Left renal cortex interstitium (tissue), 4 donors: ENCODE measurements at places on chromosomes 2 and 18. TPM values are rescaled to one million over a fixed set of nuclear protein-coding genes. Genes with fewer than 3 reads are reported as not detected.

The CCDC178 gene
- polyA plus RNA-seq, result 1.4 TPM

DNA sequence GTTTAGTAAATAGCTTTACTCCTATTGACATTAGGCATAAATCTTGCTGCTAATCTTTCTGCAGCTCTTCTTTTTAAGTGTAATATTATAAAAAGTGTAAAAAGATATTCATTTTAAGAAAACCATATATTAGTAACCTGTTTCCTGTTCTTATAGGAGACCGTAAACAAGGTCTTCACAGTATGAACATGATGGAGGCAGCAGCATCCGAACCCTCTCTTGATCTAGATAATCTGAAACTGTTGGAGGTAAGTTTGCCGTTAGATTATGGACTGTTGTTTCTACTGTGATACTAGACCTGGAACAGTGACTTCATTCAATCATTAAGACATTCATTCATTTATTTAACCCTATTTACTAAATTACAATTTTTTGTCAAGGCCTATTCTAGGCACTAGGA, 120.0 kb upstream of the FAM117B start:
- no peak for DNase-seq

- no peak for DNase-seq
These were observed 207.9 kb upstream of the NT5C1B start for GRCh38 chr2:18797133-18797845.

DNA sequence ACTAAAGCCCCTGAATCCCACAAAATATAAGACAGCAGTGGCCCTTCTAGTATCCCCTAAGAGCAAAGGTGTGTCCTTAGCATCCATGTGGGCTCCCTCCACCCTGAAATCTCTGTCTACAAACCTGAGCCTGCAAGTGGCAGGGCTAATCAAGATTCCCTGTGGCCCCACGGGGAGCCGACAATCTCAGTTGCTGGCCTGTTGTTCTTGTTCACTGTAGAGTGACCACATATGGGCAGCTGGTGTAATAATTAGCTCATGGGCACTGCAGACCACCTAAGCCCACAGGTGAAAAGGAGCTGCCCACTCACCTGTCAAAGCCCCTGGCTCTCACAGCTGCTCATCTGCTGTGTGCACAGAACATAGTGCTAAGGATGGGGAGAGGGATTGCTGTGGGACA, 102.3 kb downstream of the MRO start:
- no peak for DNase-seq

GRCh38 chr2:85838181-85838580, 50.6 kb downstream of the ST3GAL5 start:
- no peak for DNase-seq

DNA sequence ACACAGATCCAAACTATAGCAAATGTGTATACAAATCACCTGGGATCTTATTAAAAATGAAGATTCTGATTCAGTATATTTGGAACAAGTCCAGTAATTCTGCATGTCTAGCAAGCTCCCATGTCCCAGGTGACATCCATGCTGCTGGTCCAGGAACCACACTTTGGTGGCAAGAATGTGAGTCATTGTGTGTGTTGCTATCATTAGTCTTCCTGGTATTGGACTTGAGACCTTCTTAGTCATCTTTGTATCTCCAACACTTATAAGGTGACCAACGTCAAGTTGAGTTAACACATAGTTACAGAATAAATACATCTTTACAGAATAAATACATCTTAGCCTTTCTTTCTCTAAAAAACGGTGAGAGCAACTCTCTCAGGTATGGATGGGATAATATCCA, 107.9 kb upstream of the NDUFV2 start:
- DNase-seq, result no peak

- no peak for DNase-seq
These were observed 208.4 kb upstream of the SMAD2 start for GRCh38 chr18:48138660-48139430.

- DNase-seq, result no peak
These were observed 678 bp downstream of the PIAS2 start for GRCh38 chr18:46916551-46917107.
